ENCODE measurements at places on chromosomes 7 and 10.

GRCh38 chr7:80921130-80921529 lies 2.3 kb upstream of the SEMA3C start:
- no peak for DNase-seq

DNA sequence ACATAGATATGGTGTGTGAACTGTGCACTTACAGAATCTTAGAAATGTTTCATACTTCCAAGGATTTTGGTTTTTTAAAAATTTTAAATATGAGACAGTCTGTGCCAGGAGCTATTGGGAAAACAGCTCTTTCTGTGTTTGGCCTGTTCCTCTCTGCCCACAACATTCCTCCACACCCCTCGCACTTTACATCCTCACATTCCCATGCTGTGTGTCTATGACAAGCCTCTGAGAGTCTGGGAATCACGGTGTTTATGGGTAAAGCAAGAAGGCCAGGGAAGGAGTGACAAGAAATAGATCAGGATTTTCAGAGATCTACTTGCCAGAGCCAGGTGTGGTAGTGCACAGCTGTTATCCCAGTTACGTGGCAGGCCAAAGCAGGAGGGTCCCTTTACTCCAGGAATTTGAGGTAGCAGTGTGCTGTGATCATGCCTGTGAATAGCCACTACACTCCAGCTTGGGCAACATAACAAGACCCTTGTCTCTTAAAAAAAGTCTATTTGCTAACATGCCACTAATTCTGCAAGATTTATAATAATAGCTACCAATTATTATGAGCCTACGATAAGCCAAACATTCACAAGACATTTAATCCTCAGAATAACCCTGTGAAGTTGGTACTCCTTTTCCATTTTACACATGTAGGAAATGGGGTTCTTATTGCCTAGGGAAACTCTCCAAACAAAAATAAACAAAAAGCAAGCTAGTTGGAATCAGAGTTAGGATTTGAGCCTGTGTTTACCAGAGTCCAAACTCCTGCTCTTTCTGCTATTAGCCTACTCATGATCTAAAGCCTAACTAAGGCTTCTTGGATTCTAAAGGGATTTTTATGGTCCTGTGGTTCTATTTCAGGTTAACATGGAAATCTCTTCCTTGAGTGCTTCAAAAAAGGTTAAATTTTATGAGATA lies 168.3 kb upstream of the SP8 start:
- DNase-seq: no peak

DNA sequence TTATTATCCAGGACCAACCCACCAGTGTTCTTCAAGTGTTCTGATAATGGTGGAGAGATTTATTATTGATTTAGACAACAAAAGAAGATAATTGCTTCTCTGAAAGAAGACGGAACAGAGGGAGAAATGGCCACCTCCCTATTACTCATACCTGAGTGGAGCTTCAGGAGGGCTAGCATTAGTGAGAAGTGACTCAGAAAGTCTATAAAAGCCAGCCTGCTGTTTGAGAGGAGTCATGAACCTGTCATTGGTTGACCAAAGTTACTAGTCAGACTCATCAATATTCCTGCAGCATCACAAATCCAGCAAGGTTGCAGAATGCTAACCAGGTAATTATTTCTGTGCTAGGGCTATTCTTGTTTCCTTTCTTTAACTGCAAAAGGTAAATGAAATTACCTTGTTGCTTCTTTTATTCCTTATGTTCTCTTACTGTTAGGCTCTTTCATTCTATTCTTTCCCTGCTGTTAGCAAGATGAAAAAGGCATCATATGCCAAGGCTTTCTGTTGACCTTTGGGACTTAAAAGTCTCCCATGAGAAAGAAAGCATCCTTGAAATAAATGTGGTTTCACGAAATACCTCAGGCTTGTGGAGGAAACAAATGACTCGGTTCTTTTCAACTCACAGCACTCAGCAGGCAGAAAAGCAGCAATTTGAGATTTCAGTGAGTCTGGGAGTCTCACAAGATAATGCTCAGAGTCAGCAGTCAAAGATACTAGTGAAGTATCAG lies 256.4 kb upstream of the PHYHIPL start:
- no peak for DNase-seq

DNA sequence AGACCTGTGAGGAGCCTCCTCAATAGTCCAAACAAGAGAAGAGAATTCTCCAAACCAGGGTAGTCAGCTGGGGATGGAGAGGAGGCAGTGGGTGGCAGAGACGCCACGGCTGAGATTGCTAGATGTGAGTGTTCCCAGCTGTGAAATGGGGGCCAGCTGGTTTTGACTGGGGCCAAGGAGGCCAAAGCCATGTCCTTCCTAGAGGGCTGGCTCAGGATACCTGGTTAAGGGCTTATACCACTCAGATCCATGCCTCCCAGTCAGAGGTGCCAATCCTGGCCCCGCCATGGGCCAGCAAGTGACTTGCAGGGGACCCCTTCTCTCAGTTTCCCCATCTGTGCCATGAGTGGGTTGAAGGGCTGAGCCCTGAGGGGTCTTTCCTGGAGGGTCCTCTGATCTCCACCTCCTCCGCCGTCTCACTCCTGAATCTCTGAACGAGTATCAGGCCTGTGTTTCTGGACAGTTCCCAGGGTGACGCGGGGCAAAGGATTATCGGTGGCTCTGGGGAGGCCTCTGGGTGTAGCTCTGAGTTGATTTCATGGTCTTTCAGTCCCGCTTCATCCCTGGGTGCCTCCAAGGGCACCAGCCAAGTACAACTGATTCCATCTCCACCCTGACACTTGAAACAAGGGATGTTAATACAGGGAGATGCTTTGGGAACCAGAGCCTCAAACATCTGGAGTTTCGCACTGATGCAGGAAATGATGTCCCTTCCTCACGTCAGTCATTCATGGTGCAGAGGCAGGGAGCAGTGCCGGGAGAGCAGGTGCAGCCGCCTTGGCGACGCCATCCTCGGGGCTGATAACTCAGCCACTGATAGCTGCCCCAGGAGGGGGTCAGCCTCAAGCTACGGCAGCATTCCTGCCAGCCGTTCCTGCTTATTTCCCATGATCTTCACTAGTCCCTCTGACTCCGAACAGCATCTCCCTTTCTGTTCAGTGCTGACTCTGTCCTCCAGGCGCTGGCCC lies 126.7 kb downstream of the RGS10 start:
- no peak for DNase-seq

DNA sequence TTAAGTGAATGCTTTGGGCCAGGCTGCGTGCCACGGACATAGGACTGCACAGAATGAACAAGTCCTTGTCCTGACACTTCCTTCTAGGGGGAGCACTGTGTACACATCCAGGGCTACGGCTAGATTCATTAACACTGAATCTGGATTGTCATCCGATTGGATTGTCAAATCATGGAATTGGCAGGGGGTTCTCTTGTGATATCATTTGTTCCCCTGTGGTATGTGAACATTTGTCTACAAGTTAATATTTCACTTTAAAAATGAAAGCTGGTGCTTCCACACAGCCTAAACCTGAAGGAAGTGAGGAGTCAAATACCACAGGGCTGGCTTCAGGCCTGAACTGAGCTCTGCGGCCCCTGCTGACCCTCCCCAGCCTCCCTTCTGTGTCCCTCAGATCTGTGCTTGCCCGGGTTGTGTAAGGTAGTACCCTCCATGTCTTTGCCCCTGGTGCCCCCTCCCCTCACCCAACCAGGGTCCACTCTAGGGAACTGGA lies 75.6 kb downstream of the SNX10 start:
- no peak for DNase-seq

DNA sequence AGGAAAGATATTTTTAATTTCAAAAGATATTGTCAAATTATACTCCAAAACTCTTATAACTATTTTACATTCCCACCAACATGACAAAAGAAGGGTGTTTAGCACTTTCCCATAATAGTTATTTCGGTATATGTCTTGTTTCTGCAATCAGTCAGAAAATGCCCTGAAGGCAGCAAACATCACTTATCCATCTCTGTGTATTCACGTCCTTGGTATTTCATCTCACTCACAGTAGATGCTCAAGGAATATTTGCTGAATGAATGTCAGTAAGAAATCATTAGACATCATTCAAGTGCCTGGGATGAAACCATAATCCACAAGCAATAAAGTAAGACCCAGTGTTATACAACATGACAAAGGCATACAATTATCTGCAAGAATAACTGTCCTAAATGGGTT lies 112.7 kb downstream of the GFRA1 start:
- DNase-seq: no peak

DNA sequence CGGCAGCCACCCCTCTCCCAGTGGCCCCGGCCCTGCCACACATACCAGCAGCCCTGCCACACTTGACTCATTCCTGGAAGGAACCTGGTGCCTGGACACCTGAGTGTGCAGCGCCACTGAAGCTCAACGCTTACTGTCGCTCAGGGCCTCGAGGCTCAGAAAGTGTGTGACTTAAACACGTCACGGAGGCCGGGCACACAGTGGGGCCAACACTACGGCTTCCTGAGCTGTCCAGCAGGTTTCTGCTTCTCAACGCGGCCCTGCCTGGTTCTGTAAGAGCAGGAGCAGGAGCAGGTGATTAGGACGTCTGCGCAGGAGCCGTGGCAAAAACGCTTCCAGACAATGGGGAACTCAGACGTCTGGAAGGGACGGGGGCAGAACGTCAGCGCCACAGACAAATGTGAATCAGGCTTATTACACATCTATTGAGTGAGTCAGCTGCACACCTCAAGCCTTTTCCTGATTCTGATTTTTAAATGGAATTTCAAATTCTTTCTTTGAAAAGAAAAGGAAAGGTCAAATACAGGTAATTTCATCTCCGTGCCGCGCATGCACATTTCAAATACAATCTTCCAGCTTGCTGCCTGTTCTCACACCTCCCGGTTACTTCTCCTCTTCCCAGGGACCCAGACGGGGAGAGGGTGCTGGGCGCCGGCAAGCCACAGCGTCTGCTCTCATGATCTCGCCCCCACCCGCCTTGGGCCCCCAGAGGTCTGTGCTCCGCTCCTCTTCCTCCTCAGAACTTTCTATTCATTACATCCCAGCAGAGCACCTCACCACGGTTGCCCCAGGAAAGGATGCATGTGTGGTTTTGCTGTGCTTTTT lies 66.6 kb downstream of the ADARB2 start:
- DNase-seq: no peak

DNA sequence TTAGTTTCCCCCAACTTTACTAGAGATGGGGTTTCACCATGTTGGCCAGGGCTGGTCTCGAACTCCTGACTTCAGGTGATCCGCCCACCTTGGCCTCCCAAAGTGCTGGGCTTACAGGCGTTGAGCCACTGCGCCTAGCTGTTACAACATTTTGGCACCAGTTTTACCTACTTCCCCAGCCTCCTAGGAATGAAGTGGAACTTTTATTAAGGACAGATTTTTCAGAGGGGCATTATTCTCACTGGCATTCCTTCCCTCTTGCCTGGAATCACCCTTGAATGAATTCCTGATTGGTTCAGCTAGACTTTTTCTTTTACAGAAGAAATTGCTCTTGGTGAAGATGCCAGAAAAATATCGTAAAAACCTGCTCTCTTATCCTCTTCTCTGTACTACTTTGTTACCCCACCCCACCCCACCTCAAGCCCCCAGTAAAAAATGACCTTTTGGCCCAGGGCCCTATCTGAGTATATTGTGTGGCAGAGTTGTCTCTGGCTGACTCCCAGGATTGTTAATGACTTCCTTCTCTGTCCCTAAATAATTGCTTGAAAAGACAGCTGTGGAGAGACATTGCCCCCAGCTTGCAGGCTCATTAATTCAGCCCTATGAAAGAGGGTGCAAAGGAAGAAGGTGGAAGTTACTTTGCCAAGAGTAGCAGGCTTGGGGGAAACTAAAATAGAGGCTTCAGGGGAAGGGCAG lies 189.6 kb downstream of the AUTS2 start:
- DNase-seq: no peak

GRCh38 chr7:40356871-40357709 lies 222.3 kb downstream of the SUGCT start:
- DNase-seq: no peak

DNA sequence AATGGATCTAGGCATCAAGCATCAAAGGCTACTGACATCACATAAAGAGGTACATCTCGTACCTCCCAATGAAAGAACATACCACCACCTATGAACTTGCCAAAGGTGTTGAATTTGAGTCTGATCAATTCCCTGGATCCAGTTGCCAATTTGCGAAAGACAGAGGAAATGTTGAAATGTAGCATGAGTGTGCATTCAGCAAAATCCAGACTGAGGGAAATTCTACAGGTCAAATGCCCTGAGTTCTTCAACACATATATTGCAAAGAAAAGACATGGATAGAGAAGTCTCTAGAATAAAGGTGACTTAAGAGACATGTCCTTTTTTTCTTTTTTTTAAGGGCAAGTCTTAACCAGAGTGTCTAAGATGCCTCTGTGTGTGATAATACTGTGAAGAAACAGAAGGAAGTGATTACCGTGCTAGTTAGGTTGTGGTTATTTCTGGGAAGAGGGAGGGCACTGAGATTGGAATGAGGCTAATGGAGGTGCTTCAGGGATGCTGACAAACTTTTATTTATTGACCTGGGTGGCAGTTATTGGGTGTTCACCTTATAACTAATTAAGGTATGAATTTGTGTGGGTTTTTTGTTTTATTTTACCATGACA lies 128.7 kb downstream of the SAMD9 start:
- DNase-seq: no peak

- DNase-seq: no peak
These were observed 13.6 kb downstream of the CFTR start for GRCh38 chr7:117493460-117493859.

GRCh38 chr7:49166441-49166840 lies 242.1 kb downstream of the CDC14C start:
- no peak for DNase-seq

Measured in globus pallidus (tissue), 1 donor.